ENCODE measurements at places on chromosomes 7 and 10.

- no peak for DNase-seq
Measured at GRCh38 chr7:34718867-34719266, 60.8 kb downstream of the NPSR1 start.

DNA sequence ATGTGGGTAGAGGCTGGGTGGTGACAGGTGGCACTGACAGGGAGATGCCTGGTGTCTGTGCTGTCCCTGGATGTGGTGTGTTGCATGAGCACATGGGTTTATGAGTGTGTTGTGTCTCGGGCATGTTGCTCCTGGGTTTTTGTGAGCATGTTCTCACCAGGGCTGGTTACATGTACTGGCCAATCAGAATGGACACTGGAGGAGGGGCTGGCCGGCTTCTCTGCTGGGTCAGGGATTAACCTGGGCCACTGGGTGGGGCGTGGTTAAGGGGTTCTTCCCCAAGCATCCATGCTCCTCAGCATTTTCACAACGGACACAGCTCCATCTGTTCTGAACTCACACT lies 20.8 kb upstream of the VOPP1 start:
- DNase-seq, result no peak

GRCh38 chr10:51257511-51258248 lies 183.4 kb downstream of the PRKG1 start:
- no peak for DNase-seq

DNA sequence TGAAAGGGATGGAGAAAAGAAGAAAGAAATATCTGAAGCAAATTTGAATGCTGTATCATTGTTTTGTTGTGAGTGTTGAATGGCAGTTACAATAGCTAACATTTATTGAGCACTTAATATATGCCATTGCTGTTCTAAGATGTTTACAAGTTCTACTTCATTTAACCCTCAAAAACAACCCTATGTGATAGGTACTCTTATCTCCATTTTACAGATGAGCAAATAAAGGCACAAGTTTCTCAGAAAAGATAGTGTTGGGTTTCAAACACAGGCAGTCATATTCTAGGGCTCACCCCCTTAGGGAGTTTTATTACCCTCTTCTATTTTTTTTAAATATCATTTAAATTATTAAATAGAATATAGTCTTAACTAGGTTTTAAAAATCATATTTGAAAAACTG lies 8.3 kb upstream of the ELAPOR2 start:
- no peak for DNase-seq

GRCh38 chr7:120838281-120838682 lies 19.7 kb downstream of the TSPAN12 start:
- DNase-seq, result no peak

- DNase-seq, result no peak
Measured at GRCh38 chr7:30168835-30169573, 34.2 kb downstream of the MTURN start.

DNA sequence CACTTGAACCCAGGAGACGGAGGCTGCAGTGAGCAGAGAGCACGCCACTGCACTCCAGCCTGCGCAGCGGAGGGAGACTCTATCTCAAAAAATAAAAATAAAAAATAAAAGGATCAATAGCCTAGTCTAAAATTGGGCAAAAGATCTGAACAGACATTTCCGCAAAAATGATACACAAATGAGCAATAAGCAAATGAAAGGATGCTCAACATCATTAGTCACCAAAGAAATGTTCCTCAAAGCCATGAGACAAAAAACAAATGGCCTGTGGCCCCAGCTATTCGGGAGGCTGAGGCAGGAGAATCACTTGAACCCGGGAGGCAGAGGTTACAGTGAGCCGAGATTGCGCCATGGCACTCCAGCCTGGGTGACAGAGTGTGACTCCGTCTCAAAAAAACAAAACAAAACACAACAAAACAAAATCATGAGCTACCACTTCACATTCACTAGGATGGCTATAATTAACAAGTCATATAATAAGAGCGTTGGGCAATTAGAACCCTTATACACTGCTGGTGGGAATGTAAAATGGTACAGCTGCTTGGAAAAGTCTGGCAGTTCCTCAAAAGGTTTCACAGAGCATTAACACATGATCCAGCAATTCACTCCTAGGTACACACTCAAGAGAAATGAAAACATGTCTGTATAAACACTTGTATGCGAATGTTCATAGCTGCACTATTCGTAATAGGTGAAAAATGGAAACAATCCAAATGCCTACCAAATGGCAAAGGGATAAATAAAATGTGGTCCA lies 3.1 kb downstream of the DAGLB start:
- DNase-seq, result no peak

DNA sequence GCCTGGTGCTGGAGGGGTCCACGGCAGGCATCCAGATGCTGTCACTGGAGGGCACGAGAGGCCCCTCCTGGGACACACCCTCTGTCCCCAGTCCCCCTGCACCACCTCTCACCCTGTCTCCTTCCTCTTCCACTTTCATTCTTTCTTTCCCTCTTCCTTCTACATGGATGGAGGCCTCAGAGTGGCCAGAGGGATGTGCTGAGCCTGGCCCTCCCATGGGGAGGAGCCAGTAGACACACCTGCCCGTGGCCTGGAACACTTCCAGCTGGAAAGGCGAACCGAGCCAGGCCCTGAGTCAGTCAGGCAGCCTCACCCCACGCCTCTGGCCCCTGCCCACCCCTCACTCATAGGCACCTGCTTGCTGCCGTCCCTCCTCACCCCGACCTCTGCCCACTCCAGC lies 55.9 kb upstream of the MXI1 start:
- DNase-seq, result no peak

GRCh38 chr10:15842556-15843169 lies 17.6 kb downstream of the MINDY3 start:
- no peak for DNase-seq

DNA sequence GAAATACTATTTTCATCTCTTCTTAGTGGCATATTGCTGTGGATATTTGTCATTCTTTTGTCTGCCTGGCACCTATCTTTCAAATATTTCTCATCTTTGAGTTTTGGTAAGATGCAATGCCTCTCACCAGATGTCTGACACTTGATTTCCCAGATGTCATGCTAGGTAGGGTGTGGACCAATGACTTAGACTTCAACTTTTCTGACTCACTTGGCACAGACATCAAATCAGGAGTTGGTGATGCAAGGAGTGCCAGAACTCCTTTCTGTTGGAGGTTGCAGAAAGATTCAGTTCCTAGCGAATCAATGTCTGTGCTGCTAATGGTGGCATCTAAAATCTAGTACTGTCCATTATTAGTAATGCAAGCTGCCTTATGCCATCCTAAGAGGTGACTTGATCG lies 216.9 kb upstream of the FERD3L start:
- no peak for DNase-seq

DNA sequence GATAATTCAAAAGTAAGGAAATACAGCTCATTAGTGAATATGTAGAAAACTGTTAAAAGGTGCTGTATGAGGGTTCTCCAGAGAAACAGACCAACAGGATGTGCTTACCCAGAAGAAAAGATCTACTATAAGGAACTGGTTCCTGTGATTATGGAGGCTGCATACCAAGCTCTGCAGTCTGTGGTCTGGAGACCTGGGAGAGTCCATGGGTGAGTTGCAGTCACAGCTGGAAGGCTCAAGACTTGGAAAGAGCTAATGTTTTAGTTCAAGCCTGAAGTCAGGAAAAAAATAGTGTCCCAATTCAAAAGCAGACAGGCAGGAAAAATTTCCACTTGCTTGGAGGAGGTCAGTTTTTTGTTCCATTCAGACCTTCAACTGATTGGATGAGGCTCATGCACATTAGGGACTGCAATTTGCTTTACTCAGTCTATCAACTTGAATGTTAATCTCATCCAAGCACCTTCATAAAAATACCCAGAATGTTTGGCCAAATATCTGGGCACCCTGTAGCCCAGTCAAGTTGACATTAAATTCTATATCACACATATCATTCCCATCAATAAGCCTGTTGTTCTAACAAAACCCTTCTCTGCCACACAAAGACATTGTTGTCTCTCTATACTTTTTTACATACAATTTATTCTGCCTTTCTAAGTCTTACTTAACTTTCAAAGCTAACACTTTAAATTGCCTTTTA lies 197.9 kb upstream of the KLF6 start:
- no peak for DNase-seq

GRCh38 chr7:52838981-52839411 lies 196.4 kb upstream of the POM121L12 start:
- DNase-seq, result no peak

GRCh38 chr7:106421181-106421762 lies 136.5 kb upstream of the NAMPT start:
- DNase-seq, result no peak

- DNase-seq, result no peak
Measured at GRCh38 chr7:124369310-124369709, 336.4 kb upstream of the TMEM229A start.

DNA sequence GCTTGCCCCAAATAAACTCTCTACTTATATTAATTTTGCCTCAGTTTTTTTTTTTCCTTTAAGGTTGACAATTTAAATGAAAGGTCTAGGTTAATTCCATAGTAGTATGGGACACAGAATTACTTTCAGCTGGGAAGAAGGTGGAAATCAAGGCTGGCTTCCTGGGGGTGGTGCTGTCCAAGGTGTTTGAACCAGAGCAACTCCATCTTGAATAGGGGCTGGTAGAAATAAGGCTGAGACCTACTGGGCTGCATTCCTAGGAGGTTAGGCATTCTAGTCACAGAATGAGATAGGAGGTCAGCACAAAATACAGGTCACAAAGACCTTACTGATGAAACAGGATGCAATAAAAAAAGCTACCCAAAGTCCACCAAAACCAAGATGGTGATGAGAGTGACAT lies 1190.8 kb upstream of the AUTS2 start:
- DNase-seq, result no peak

GRCh38 chr7:41912426-41912825 lies 209.5 kb upstream of the INHBA start:
- no peak for DNase-seq

DNA sequence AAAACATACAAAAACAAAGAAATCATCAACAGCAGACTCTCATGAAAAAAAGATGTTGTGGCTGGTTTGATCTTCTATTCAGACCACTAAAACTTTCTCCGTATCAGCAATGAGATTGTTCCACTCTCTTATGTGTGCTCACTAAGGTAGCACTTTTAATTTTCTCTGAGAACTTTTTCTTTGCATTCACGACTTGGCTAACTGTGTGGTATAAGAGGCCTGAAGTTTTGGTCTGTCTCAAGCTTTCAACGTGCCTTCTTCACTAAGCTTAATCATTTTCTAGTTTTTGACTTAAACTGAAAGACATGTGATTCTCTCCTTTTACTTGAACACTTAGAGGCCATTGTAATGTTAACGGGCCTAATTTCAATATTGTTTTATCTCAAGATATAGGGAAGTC lies 1231.6 kb downstream of the SORCS3 start:
- no peak for DNase-seq

GRCh38 chr7:54397836-54398612 lies 144.2 kb upstream of the VSTM2A start:
- no peak for DNase-seq

DNA sequence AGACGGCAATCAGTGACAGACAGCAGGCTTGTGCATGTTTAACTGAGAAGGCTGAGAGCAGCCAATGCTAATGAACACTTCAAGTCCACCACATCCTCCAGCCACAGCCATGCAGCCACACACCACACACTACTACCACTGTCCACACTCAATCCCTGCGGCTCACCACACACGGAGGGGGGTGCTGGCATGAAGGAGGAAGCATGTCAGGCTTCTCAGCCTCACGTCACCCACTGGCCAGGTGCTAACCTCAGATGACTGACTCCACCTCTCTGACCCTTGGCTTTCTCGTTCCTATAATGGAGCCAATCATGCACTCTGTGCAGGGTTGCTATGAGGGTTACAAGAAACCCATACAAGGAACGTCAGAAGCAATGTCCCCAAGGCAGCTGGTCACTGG lies 165.4 kb upstream of the RNF32 start:
- no peak for DNase-seq

DNA sequence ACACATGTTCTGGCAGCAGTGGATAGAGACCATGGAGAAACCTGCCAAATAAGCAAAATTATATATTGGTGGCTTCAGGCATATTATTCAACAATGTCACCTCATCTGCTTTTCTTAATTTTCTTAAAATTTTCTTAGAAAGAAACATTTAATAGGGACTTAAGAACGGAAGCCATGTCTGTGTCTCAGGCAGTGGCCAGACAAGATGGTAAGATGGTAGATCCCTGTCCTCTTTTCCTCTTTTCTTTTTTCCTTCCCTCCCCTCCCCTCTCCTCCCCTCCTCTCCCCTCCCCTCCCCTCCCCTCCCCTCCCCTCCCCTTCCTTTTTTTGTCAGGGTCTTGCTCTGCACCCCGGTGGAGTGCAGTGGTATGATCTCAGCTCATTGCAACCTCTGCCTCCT lies 24.2 kb upstream of the ICA1 start:
- no peak for DNase-seq

DNA sequence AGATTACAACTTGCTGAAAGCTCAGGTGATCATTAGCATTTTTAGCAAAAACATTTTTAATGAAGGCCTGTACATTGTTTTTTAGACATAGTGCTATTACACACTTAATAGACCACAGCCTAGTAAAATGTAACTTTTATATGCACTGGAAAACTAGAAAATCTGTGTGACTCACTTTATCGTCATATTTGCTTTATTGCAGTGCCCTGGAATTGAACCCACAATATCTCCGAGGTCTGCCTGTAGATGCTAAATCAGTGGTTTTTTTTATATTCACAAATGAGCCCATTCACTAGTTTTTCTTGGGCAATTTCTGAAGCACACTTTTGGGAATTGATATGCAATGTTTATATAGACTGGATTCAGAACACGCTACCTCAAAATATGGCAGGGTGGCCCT lies 105.1 kb downstream of the PTPRN2 start:
- DNase-seq, result no peak

GRCh38 chr10:27620430-27621397 lies 116.6 kb downstream of the RAB18 start:
- no peak for DNase-seq

All from stimulated activated CD8-positive, alpha-beta memory T cell treated with anti-CD3 and anti-CD28 coated beads, Interleukin-7, amount 100 ng/mL, for 4 hours (primary cell).